ENCODE measurements at places on chromosomes 11 and 22.

DNA sequence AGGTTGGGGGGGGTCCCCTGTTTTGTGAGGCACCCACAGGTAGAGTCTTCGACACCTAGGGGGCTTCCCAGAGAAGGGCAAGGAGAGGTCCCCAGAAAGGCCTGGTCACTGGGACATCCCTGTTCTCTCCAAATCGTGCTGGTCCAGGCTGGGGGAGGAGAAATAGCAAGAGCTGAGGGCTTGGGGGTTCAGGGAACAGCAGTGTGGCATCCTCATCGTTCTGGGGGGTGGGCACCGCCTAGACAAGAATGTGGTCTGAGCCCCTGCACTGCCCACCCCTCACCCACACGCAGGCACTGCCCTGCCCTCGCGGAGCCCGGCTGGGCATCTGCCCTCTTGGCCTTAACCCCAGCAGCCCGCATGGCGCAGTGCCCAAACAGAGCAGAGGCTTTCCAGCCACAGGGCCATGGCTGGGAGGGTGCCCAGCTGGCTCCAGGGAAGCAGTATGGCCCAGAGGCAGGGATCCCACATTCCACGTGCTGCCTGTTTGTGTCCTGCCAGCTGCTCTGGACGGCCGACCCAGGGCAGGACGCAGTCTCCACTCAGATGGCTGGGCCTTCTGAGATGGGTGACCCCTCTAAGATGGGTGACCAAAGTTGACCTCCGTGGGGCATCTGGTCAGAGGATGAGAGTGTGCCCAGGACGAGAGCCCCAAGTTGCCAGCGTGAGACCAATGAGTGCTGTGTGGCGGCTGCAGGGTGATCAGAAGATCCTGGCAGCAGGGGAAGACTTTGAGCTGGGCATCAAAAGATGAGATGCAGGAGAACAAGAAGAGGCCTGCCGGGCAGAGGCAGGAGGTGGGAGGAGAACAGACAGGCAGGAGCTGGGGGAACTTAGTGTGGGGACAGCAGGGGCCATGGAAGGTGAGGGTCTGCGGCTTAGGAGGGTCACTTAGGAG, 14.4 kb downstream of the SCARF2 start:
- DNase-seq, result no peak

DNA sequence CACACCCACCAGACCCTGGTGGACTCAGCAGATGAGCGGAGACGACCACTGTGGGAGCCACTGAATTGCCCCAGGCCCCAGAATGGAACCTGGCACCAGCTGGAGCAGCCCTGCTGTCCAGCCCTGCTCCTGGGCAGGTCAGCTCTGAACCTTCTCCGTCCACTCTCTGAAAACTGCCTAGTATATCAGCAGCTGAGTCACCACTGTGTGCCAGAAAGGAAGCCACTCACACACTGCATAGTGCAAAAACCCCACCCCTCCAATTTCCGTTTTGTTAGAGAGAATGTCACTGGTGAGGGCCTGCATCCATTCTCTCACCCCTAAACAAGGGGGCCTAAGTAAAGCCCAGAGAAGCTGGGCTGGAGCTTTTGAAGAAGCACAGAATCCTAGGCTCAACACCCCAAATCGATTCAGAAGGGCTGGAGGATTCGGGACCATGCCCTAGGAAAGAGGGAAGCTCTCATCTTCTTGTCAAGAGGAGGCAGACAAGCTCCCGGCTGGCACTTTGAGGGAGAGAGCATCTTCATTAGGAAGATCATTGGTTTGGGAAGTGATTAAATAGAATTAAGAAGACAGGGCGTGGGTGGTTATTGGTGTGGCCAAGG, 44.5 kb downstream of the GALNT18 start:
- DNase-seq, result no peak

DNA sequence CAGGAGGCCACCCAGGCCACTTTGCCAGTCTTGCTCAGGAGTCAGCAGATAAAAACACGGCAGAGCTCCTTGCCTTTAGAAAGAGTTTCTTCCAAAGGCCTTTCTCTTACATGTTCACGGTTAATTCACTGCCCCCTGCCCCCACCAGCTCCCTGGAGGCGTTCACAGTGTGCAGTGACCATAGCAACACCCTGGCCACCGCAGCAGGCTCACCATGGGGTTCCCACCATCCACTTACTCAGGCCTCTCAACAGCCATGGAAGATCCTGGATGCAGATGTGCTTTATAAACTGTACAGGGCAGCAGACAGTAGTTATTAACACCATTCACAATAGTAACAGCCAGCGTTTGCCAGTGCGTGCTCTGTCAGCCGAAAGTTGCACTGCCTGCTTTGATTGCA, 10.6 kb upstream of the MYO7A start:
- DNase-seq, result no peak

- DNase-seq, result no peak
Observed at GRCh38 chr11:14543260-14543659, 23.1 kb upstream of the PSMA1 start.

- no peak for DNase-seq
Observed at GRCh38 chr11:44363116-44363515, 53.2 kb upstream of the ALX4 start.

GRCh38 chr11:84173078-84173477, 886.9 kb upstream of the CCDC90B start:
- DNase-seq, result no peak

DNA sequence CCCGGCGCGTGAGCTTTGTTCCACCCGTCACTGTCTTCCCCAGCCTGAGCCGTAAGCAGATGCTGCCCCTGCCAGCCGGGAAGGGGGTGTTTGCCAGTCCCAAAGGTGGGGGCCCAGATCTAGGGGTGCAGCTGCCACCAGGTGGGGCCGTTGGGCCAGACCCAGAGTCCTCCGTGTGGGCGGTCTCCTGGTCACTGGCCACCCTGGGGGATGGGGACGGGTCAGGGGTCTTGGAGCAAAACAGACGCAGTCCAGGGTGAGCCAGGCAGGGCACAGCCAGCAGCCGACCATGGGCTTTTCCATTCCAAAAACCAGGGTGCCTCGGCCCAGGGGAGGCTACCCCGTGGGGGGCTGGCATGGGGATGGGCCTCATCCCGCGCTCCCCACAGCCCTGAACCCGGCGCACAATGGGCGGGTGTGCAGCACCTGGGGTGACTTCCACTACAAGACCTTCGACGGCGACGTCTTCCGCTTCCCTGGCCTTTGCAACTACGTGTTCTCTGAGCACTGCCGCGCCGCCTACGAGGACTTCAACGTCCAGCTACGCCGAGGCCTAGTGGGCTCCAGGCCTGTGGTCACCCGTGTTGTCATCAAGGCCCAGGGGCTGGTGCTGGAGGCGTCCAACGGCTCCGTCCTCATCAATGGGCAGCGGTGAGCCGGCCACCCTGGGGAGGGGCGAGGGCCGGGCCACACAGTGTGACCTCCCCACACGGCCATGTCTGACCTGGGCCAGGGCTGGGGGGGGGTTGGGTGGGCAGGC, 3.5 kb downstream of the MUC5B start:
- DNase-seq, result no peak

DNA sequence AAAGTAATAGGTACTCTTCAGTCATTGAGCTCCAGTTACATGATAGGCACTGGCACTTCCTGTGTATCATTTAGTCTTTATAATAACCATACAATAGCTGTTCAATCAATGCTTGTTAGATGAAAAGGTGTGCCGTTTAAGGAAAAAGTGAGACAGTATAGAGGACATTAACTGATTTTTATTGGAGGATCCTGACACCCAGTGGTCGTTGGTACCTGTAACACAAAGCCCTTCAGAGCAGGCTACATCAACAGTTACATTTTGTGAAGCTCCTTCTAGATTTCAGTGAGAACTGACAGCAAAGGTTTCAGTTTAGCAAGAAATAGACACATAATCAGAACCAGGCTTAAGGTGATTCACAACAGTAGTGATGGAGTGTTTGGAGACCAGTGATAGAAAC, 44.2 kb downstream of the CCDC81 start:
- no peak for DNase-seq

- DNase-seq, result no peak
Observed at GRCh38 chr11:109756951-109757350, 335.0 kb downstream of the C11orf87 start.

GRCh38 chr11:507727-508515, 879 bp upstream of the RNH1 start:
- DNase-seq, result no peak

GRCh38 chr11:64656862-64657261, 65.8 kb downstream of the SLC22A12 start:
- no peak for DNase-seq

DNA sequence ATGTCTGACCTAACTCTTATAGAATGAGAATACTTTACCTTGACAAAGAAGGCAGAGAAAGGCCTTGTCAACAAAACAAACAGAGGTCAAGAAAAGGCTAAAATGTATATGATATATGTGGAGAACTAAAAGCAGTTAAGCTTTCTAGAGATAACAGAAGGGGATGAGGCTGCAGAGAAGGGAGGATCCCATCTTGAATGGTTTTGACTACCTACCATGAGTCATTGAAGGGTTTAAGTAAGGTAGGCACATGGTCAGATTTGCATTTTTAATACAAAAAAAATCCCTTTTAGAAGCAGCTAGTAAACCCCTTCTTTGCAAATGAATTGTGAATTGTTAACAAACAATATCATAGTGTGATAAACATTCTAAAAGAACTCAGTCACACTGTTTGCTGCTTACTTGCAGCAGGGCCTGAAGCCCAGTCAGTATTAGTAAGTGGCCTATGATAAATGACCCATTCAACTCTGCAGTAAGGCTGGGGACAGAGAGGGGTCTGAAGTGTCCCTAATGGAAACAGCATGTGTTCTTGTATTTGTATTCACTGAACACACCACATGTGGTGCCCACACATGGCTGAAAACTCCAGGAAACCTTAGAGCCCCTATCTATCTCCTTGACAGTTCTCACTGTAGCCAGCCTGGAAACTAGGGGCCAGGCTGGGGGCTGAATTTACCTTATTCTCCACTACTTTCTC, 328.8 kb upstream of the PITPNB start:
- no peak for DNase-seq

- DNase-seq, result no peak
Observed at GRCh38 chr11:86383041-86383955, 8.6 kb downstream of the CCDC81 start.

DNA sequence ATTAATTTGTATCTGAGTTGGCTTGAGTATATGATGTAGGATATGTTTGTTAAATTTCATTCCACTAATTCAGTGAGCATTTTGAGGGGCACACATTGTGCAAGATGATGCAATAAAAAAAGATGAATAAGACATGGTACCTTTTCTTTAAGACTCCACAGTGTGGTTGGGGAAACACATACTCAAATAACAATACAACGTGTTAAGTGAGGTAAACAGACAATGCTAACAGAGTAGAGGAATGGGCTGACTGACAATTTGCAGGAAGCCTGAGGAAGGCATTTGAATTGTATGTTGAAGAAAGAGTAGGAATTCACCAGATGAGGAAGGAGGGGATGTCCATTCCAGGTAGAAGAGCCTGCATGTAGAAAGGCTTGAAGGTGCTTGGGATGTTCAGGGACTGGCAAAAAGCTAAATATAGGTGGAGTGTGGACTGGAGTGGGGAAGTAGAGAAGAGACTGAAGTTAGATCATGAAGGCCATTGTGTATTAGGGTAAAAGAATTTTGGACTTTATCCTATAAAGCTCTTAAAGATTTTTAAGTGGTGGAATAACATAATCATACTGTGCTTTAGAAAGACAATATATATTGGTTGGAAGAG, 6.8 kb downstream of the RNF169 start:
- DNase-seq, result no peak

GRCh38 chr11:46181387-46181786, 60.1 kb upstream of the PHF21A start:
- no peak for DNase-seq
